Natural killer cell (primary cell): ENCODE measurements at places on chromosomes 2 and 18. TPM values are rescaled to one million over a fixed set of nuclear protein-coding genes. Genes with fewer than 3 reads are reported as not detected.

- no peaks in the 10 kb centered on the region for H3K27me3 ChIP-seq
- DNase-seq: no peak
- no peaks in the 10 kb centered on the region for H3K4me1 ChIP-seq
- H3K4me3 ChIP-seq: no peak overlapping the region
- H3K36me3 ChIP-seq: no peaks in the 10 kb centered on the region
These were observed 84.3 kb downstream of the COL4A4 start for GRCh38 chr2:227079726-227080125.

GRCh38 chr2:215401896-215402379 lies 33.9 kb downstream of the FN1 start:
- no peaks in the 10 kb centered on the region for H3K27me3 ChIP-seq
- no peaks in the 10 kb centered on the region for H3K4me1 ChIP-seq
- H3K27ac ChIP-seq: no peak overlapping the region
- no peak for DNase-seq
- no peaks in the 10 kb centered on the region for H3K36me3 ChIP-seq
- no peak overlapping the region for H3K4me3 ChIP-seq

- DNase-seq: no peak
- no peak overlapping the region for H3K4me3 ChIP-seq
- H3K27ac ChIP-seq: no peak overlapping the region
These were observed 1199.7 kb downstream of the CNTNAP5 start for GRCh38 chr2:125224830-125225229.

DNA sequence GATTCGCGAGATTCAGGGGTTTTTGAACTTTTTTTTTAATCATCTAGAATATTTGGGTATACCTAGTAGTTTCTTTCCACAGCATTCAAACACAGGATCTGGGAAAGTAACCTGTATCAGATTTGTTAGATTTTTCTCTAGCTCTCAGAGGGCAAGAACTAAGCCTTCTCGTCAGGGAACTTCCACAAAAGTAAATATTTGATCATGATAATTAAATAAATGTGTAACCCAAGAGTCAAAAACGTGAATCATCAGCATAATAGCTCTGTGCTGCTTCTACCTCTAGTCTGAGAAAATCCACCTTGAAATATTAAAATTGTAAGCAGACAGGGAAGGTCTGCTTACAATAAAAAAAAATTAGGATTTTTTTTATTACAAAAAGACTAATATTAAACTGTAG lies 225.7 kb upstream of the SPOPL start:
- H3K4me1 ChIP-seq: no peaks in the 10 kb centered on the region
- H3K27me3 ChIP-seq: no peaks in the 10 kb centered on the region
- no peak overlapping the region for H3K4me3 ChIP-seq

Gene SERPINB10
- total RNA-seq: not detected

Gene SLC9A4
- 0.38 TPM for total RNA-seq

- no peak overlapping the region for H3K27ac ChIP-seq
- no peak for DNase-seq
- H3K27me3 ChIP-seq: no peaks in the 10 kb centered on the region
- no peaks in the 10 kb centered on the region for H3K4me1 ChIP-seq
These were observed 95.2 kb upstream of the KLF7 start for GRCh38 chr2:207260947-207261346.

Gene GLI2
- not detected for total RNA-seq

Gene MARCHF7
- 66.8 TPM for total RNA-seq

DNA sequence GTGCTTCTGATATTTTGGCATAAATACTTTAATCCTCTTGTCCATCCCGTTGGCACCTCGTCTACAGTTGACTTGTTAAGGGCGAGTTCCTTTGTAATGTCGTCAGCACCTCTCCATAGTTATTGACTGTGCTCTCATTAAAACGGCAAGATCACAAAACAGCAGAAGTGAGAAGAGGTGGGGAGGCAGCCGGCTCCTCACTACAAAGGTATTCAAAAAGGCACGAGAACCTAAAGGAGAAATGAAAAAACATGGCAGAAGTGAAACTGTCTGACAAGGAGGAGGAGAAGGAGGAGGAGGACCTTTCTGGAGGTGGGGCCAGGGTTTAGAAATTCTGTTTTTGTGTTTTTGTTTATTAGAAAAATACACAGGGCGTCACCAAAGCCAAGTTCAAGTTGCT lies 235.6 kb downstream of the BCL11A start:
- H3K27me3 ChIP-seq: no peaks in the 10 kb centered on the region
- no peaks in the 10 kb centered on the region for H3K36me3 ChIP-seq
- no peak overlapping the region for H3K4me3 ChIP-seq
- H3K27ac ChIP-seq: peak overlapping the region; percentile 16
- DNase-seq: no peak

Gene MYCN
- 0.18 TPM for total RNA-seq

- H3K4me3 ChIP-seq: no peak overlapping the region
- peaks cover 10% of the 10 kb centered on the region for H3K4me1 ChIP-seq
- peaks cover 24% of the 10 kb centered on the region for H3K27me3 ChIP-seq
These were observed 79.0 kb downstream of the CIB4 start for GRCh38 chr2:26561918-26562810.

GRCh38 chr18:76057386-76057785 lies 437.7 kb downstream of the ZNF516 start:
- H3K27ac ChIP-seq: no peak overlapping the region
- no peaks in the 10 kb centered on the region for H3K4me1 ChIP-seq
- no peak for DNase-seq
- no peak overlapping the region for H3K4me3 ChIP-seq

Gene ZNF892
- total RNA-seq: 4.6 TPM

DNA sequence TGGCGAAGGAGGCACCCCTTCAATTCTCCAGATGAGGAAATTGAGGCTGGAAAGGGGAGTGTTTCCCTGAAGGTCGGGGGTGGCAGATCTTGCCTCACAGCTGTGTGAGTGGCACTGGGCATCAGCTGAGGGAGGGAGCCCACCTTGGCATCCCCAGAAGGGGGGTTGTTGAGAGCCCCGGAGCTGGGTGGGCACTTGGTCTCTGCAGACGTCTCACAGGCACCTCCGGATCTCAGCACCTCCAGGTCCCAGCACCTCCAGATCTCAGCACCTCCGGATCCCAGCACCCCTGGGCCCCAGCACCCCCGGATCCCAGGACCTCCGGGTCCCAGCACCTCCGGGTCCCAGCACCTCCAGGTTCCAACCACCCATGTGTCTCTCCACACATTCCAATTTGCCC lies 137.9 kb downstream of the NFATC1 start:
- no peak overlapping the region for H3K27ac ChIP-seq
- H3K36me3 ChIP-seq: peaks cover 6% of the 10 kb centered on the region

- H3K36me3 ChIP-seq: no peaks in the 10 kb centered on the region
- H3K27ac ChIP-seq: no peak overlapping the region
- no peak overlapping the region for H3K4me3 ChIP-seq
- no peak for DNase-seq
- H3K27me3 ChIP-seq: no peaks in the 10 kb centered on the region
These were observed 26.5 kb upstream of the TMEM37 start for GRCh38 chr2:119405151-119405550.

Gene EDAR
- total RNA-seq: not detected

- H3K4me1 ChIP-seq: no peaks in the 10 kb centered on the region
- H3K4me3 ChIP-seq: no peak overlapping the region
These were observed 116.2 kb upstream of the ST6GAL2 start for GRCh38 chr2:107001964-107002696.

Gene GAREM2
- total RNA-seq: 7.1 TPM

- H3K27me3 ChIP-seq: no peaks in the 10 kb centered on the region
- no peak for DNase-seq
- no peaks in the 10 kb centered on the region for H3K4me1 ChIP-seq
- H3K36me3 ChIP-seq: no peaks in the 10 kb centered on the region
These were observed 154.8 kb downstream of the COL6A3 start for GRCh38 chr2:237259201-237259600.

Gene SPATS2L
- total RNA-seq: 4.4 TPM

DNA sequence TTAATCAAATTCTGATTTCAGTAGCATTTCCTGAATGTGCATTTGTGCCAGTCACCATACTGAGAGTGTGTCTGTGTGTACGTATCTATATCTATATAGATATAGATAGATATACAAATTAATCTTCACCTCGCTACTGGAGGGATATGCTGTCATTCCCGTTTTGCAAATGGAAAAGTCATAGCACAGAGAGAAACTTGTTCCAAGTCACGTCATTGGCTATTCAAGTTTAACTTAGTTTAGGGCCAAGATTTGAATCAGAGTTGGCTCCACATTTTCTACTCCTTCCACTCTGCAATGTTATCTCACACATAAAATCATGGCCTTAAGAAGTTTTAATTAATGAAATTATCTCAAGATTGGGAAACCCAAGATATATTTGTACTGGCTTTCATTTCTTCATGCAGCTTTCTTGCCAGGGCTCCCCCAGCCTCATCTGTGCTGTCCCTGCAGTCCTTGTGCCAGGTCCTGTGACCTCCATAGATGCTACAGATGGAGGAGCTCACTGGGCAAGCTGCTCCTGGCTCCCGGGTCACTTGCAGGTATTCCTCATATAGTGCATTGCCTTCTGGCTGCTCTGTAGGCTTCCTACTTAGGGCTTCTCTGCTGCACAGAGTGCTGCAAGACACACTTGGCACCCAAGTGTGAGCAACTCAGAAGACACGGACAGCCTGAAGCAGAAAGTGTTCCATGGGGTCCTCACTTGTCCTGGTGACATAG lies 245.8 kb downstream of the KCNS3 start:
- H3K27me3 ChIP-seq: no peaks in the 10 kb centered on the region
- no peak overlapping the region for H3K27ac ChIP-seq
- H3K4me3 ChIP-seq: no peak overlapping the region
- no peak for DNase-seq
- no peaks in the 10 kb centered on the region for H3K4me1 ChIP-seq
- no peaks in the 10 kb centered on the region for H3K36me3 ChIP-seq

DNA sequence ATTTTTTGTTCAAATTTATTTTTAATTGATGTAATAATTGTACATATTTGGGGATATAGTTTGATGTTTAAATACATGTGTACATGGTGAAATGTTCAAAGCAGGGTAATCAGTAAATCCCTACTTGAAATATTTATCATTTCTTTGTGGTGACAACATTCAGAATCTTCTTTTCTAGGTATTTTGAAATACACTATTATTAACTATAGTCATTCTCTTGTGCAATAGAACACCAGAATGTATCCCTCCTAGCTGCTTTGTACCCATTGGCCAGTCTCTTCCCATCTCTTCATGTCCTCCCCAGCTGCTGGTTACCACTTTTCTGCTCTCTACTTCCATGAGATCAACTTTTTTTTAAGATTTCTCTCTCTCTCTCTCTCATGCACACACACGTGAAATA lies 126.5 kb downstream of the ZNF407 start:
- no peak overlapping the region for H3K4me3 ChIP-seq
- no peak overlapping the region for H3K27ac ChIP-seq
- DNase-seq: no peak
- peaks cover 4% of the 10 kb centered on the region for H3K4me1 ChIP-seq
- H3K36me3 ChIP-seq: no peaks in the 10 kb centered on the region

GRCh38 chr2:234313558-234313957 lies 183.3 kb downstream of the ARL4C start:
- H3K4me3 ChIP-seq: no peak overlapping the region
- peaks cover 16% of the 10 kb centered on the region for H3K4me1 ChIP-seq
- DNase-seq: no peak
- H3K36me3 ChIP-seq: no peaks in the 10 kb centered on the region
- peak overlapping the region; percentile 60 for H3K27ac ChIP-seq

- H3K36me3 ChIP-seq: no peaks in the 10 kb centered on the region
- no peak overlapping the region for H3K27ac ChIP-seq
- H3K4me3 ChIP-seq: no peak overlapping the region
- H3K27me3 ChIP-seq: no peaks in the 10 kb centered on the region
These were observed 254.3 kb downstream of the CAMKMT start for GRCh38 chr2:44615950-44616518.

- no peak overlapping the region for H3K27ac ChIP-seq
- H3K27me3 ChIP-seq: no peaks in the 10 kb centered on the region
- H3K4me1 ChIP-seq: no peaks in the 10 kb centered on the region
- no peak for DNase-seq
- H3K36me3 ChIP-seq: peaks cover 47% of the 10 kb centered on the region
These were observed 106.9 kb upstream of the ITGB6 start for GRCh38 chr2:160306985-160307384.

GRCh38 chr2:185979546-185980071 lies 241.0 kb downstream of the FSIP2 start:
- H3K4me3 ChIP-seq: no peak overlapping the region
- H3K4me1 ChIP-seq: no peaks in the 10 kb centered on the region
- DNase-seq: no peak
- no peaks in the 10 kb centered on the region for H3K27me3 ChIP-seq

DNA sequence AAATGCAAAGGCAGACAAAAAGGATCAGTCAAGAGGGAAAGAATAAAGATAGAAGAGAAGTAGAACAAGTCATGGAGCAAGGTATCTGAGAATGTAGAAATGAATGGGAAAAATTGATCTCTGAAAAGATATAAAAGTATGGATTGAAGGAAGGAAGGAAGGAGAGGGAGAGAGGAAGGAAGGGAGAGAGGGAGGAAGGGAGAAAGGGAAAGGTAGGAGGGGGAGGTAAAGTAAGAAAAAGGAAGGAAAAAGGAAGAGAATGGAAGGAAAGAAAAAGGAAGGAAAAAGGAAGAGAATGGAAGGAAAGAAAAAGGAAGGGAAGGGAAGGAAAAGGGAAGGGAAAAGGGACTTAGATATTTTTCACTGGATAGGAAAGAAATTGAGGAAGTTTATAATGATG lies 31.5 kb upstream of the TTC21B start:
- H3K4me3 ChIP-seq: no peak overlapping the region
- H3K4me1 ChIP-seq: no peaks in the 10 kb centered on the region
- DNase-seq: no peak
- no peaks in the 10 kb centered on the region for H3K36me3 ChIP-seq
- peaks cover 2% of the 10 kb centered on the region for H3K27me3 ChIP-seq

Gene IL37
- total RNA-seq: not detected

DNA sequence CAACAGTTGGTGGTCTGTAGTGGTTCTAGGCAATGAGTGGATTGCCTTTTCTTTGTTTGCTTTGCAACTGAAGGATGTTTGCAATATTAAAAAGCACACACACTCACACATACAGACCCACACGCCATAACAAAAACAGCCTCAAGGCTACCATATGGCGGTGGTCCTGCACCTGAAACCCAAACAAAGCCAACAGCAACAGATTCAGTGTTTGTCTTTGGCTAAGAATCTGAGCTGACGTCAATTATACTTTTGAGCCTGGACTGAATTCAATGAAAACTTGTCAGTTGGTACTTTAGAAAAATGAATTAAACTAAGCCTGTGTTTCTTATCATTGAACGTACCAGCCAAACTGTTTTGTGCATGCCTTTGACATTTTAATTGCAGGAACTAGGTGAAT lies 65.0 kb upstream of the NYAP2 start:
- H3K36me3 ChIP-seq: no peaks in the 10 kb centered on the region
- peaks cover 2% of the 10 kb centered on the region for H3K27me3 ChIP-seq
- no peaks in the 10 kb centered on the region for H3K4me1 ChIP-seq

- H3K36me3 ChIP-seq: no peaks in the 10 kb centered on the region
- H3K27me3 ChIP-seq: no peaks in the 10 kb centered on the region
- no peak for DNase-seq
These were observed 108.5 kb downstream of the CDCA7 start for GRCh38 chr2:173462892-173463840.

- no peaks in the 10 kb centered on the region for H3K27me3 ChIP-seq
- H3K36me3 ChIP-seq: no peaks in the 10 kb centered on the region
- no peaks in the 10 kb centered on the region for H3K4me1 ChIP-seq
- no peak for DNase-seq
These were observed 239.5 kb upstream of the COL3A1 start for GRCh38 chr2:188734691-188735090.

- no peaks in the 10 kb centered on the region for H3K36me3 ChIP-seq
- H3K4me3 ChIP-seq: no peak overlapping the region
- no peak for DNase-seq
These were observed 105.9 kb downstream of the LYPD1 start for GRCh38 chr2:132564065-132564464.

GRCh38 chr2:150900913-150901312 lies 360.8 kb downstream of the RBM43 start:
- H3K36me3 ChIP-seq: no peaks in the 10 kb centered on the region
- no peak for DNase-seq
